RWPE2 (cell line): ENCODE measurements at places on chromosomes 6 and 20.

GRCh38 chr20:20743511-20744169, 31.2 kb upstream of the RALGAPA2 start:
- no peak for DNase-seq

DNA sequence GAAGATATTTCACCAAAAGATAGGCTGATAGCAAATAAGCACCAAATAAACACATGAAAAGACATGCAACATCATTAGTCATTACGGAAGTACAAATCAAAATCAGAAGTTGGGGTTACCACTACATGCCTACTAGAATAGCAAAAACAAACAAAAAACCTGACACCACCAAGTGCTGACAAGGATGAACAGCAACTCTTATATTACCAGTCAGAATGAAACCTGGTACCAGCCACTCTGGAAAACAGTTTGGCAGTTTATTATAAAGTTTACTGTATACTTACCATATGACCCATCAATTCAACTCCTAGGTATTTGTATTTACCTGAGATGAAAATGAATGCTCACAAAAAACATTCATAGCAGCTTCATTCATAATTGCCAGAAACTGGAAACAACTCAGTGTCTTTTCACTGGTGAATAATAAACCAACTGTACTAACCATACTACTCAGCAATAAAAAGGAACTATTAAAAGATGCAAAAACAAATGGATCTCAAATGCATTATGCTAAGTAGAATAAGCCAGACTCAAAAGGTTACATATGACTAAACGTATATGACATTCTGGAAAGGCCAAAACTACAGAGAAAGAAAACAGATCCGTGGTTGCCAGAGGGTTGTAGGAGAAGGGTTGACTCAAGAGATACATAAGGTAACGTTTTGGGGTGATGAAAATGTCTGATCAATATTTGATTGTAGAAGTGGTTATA, 33.0 kb downstream of the NUP153 start:
- DNase-seq, result no peak

GRCh38 chr6:43715056-43715788, 27.6 kb upstream of the MRPS18A start:
- DNase-seq, result no peak

DNA sequence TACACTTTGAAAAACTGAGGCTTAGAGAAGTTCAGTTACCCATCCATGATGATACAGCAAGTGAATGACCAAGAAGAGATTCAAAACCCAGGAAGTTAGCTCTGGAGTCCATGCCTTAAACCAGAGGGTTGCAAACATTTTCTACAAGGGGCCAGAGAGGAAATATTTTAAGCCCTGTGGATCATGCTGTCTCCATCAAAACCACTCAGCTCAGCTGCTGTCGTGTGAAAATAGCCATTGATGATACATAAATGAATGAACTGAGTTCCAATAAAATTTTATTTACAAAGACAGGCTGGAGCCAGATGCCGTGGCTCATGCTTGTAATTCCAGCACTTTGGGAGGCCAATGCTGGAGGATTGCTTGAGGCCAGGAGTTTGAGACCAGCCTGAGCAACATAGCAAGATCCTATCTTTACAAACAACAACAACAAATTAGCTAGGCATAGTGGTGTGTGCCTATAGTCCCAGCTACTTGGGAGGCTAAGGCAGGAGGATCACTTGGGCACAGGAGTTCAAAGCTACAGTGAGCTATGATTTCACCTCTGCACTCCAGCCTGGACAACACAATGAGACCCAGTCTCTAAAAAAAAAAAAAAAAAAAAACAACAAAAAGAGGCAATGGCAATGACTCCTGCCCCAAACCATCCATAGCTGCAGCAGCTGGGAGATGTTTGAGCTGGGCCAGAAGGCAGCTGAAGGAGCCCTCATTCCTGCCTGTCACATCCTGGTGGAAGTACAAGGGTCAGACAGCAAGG, 44.1 kb upstream of the RIN2 start:
- DNase-seq, result no peak

DNA sequence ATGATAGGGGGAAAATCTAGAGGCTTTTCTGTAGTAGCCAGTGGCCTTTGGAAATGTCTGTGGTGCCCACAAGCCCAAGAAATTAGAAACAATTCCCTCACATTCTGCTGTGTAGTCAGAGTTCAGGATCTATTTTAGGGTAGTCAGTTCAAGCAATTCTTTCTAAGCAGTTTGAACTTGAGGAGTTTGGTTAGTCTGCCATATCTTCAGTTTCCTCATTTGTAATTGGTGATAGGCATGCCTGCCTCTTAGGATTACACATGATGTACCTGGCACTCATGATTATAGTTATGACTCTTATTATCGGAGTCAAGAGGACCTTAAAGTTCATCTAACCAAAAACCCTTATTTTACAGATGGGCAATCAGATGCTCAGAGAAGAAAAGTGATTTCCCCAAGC, 21.2 kb upstream of the MEP1A start:
- DNase-seq, result no peak

- DNase-seq, result no peak
These were observed 10.5 kb downstream of the SIRPA start for GRCh38 chr20:1905693-1906092.

GRCh38 chr6:138161338-138162110, at the start of gene ARFGEF3:
Gene ARFGEF3 (plus strand): TSS chr6:138161939. CDS start chr6:138162087, 148 bp downstream.
- peak; percentile 66 for DNase-seq

- no peak for DNase-seq
These were observed 9.7 kb downstream of the MOCS3 start for GRCh38 chr20:50968289-50968688.

DNA sequence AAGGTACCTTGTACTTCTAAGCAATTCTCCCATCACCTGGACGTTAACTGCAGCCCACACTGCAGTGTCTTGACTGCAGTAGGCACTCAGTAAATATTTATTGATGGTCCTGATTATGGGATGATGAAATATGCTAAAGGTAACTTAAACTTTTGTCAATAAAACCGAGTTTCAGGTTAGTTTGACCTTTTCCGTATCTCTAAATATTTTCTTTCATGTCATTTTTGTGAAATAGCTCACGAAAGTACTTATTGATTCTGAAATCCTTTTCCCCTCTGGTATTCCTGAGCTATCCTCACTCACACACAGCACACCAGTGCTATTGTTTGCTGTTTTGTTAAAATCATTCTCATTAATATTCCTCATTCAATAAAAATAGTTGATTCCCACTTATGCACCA, 149.4 kb upstream of the ESR1 start:
- DNase-seq, result no peak

DNA sequence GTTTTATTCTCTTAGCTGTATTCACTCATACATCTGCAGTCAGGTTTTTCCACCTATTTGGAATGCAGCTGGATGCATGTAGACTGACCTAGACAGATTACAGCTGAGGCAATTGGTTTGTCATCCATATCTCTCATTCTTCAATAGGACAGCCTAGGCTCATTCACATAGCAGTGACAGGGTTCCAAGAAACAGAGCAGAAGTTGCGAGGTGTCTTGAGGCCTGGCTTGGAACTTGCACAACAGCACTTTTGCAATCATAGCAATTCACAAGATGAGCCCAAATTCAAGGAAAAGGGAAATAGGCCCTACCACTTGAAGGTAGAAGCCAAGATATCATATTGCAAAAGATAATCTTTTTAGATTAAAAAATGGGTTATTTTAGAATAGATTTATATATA, 508.9 kb upstream of the JAG1 start:
- no peak for DNase-seq

DNA sequence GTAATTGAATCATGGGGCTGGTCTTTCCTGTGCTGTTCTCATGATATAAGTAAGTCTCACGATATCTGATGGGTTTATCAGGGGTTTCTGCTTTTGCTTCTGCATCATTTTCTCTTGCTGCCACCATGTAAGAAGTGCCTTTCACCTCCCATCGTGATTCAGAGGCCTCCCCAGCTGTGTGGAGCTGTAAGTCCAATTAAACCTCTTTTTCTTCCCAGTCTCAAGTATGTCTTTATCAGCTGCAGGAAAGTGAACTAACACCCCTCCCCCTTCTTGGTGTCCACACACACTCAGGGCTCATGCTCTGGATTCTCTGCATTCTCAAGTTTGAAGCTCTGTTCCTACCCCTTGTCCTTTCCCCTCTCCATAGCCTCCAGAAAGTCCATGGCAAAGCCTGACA, 107.1 kb downstream of the THBS2 start:
- DNase-seq, result no peak

DNA sequence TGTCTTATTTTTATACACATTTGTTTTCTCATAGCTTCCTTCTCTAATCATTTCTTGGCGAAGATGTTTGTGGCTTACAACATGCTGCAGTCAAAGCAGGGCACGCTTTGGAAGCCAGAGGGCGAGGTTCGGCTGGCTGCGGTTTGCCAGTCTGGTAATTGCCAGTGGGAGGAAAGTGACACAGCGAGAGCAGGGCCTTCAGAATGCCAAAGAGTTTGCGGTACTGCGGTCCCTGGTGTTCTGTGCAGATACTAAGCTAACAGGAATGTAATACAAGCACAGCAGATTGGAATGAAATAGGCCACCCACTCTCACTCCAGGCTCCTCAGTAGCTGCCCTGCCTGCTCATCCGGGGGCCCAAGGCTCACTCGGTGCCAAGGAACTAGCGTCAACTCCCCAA, 58.7 kb upstream of the TGM3 start:
- peak; percentile 81 for DNase-seq

DNA sequence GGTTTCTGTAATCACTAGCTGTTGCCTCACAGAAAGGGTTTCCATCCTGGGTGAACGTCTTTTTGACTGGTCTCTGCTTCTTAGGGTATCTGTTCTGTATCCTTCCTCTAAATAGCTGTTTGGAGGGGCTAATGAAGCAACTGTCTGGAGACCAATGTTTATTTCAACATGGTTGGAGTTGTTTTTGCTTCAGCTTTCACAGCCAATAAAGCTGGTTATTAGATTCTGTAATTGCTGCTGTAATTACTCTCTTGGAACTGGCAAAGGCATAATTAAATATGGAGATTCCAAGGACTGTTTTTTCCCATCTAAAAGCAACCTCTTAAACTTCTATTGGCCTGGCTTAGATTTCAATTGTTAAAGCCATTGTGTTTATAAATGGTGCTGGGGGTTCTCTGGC, 31.9 kb downstream of the CHMP4B start:
- DNase-seq, result no peak

DNA sequence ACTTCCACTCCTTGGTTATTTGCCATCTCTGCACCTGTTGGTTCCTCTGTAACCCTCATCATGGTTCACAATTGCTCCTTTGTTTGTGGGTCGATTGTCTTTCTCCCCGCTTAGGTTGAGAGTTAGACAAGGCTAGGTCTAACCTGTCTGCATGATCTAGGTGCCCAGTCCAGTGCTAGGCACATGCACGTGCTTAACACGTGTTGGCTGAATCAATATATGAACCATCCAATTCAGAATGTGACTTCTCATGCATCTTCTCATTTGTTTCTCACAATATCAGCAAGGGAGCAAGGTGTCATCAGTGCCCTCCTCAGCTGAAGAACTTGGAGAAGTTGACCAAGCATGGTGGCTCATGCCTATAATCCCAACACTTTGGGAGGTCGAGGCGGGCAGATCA, 36.9 kb upstream of the CTNNBL1 start:
- no peak for DNase-seq

DNA sequence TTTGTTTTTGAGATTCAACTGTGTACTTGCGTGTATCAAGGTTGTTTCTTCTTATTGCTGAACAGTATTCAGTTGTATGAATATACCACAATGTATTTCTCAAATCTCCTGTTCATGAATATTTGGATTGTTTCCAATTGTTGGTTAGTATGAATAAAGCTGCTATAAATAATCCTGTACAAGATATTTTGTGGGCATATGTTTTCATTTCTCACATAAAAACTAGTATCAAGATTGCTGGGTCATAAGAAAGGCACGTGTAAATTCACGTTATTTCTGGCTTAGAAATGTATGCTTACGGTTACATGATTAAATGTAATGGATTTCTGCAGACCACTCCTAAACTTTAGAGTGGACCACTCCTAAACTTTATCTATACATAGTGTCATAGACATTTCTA, 96.6 kb downstream of the BTBD3 start:
- no peak for DNase-seq

DNA sequence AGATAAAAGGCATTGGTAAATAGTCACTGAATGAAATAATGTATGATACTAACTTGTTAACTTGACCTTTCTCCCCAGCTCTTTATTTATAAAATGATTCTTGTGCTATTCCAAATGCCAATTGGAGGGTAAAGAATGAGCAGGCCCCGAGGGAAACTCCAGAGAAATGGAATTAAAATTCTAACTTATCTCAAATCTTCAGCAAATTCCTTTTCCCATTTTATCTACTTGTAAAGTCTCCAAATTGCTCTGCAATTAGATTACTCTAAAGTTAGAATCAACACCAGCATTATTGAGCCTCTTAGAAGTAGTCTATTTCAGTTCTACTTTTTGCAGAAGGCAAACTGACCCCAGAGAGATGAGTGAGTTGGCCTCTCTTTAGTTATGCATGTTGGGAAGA, 165.9 kb upstream of the PREP start:
- no peak for DNase-seq

DNA sequence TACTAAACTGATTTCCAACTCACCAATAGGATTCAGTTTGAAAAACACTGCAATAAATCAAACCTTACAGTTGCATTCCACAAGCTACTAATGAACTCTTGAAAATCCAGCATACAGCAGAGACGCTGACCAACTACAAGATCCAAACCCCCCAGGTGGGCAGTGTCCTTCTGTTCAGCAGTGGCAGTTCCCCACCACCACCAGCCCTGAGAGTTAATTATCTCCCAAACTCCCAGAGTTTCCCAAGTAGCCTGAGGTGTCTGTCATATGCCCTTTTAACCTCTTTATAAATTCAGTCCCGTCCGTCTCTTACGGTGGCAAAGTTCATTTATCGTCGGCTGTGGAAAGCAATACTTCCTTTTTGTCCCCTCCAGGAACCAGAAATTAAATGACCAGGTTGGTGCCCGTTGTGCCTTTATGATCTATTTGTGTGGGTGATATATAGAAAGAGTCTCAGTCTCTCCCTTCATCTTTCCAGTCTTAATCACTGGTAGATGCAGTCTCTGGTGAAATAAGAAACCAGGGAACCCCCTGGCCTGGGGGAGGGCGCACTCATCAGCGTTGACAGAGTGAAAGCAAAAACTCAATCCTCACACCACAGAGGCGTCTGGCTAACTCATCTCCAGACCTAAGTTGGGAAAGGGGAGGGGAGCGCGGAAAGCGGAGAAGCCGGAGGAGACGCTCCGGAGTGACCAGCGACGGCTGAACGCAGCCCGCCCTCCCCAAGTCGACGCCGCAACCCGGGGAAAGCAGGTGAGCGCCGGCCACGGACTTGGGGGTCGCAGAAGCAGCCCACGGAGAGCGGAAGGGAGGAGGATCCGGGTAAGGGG, 717 bp downstream of the MRPL14 start:
- no peak for DNase-seq
